ENCODE measurements at places on chromosomes 7 and 10. TPM values are rescaled to one million over a fixed set of nuclear protein-coding genes. Genes with fewer than 3 reads are reported as not detected.

The FAM185A gene
- 9.9 TPM for total RNA-seq

The FAM25A gene
- total RNA-seq, result not detected

The GRIFIN gene
- not detected for total RNA-seq

The SCIN gene
- 0.77 TPM for total RNA-seq

- no peak for DNase-seq
Measured at GRCh38 chr7:90897961-90898469, 301.9 kb downstream of the CDK14 start.

DNA sequence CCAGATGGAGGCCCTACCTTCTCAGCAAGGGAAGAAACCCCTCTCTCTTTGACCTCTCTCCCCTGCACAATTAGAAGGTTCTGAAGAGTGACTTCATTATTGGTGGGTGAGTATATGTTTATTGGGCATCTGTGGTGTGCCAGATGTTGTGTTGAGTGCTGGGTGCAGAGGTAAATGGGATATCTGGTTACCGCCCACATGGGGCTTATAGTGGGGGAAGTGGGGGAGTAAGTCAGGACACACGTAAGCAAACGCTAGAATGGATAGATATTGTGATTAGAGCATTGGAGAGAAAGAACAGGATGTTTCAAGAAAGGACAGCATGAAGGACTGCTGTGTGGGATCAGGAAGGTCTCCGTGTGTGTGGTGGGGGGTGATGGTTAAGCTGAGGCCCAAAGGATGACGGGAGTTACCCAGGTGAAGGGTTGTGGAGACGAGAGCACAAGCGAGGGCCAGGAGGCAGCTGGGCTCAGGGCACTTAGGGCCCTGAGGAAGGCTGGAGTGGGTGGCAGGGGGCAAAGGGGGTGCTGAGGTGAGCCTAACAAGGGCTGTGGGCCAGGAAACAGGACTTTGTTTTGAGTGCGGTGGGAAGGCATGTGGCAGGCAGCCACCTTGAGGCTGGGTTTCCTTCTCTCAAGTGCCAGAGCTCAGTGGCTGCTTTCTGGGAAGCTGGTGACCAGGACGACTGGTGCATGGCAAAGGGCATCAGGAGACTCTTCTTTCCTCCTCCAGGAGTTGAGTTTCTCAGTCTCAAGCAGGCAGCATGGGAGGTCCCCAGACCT lies 299.9 kb downstream of the RPS24 start:
- DNase-seq, result no peak

- DNase-seq, result no peak
Measured at GRCh38 chr10:70440296-70441160, 953 bp downstream of the NODAL start.

GRCh38 chr7:143410521-143411004 lies 1.9 kb upstream of the EPHA1 start:
- no peak for DNase-seq

GRCh38 chr10:30833628-30833970 lies 198.1 kb downstream of the ZNF438 start:
- DNase-seq, result no peak

DNA sequence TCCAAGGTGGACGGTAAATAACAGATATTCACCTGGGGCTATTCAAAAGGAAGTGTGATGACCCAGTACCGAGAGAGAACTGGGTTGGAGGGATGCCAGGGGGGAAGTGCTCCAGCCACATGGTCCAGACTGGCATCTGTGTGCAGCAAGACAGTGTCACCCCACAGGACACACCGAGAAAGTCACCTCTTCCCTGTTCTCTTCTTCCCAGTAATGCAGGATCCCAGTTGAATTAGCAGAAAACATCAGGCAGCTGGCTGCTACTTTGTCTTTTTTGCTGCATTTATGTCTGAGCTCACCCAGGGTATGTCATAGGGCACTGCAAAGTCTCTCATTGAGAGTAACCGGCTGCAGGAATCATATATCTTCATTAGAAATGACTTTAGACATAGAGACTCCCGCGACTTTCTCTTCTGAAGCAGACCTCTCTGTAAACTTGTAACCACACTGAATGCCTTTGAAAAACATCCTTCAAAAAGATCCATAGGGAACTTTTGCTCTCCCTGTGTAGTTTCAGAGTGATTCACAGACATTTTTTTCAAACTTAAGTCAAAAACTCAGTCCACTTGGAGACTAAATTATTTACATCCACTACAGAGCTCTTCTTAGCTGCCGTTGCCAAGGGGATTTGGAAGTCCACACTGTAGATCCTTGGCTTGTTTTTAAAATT lies 609.0 kb upstream of the DPP6 start:
- no peak for DNase-seq

GRCh38 chr10:129219364-129219763 lies 247.7 kb upstream of the MGMT start:
- DNase-seq, result no peak

All from activated naive CD8-positive, alpha-beta T cell treated with anti-CD3 and anti-CD28 coated beads, Interleukin-2, amount 10 ng/mL, durations not matched to agents 7 days and 5 days (primary cell).